ENCODE measurements at places on chromosomes 12 and 14.

DNA sequence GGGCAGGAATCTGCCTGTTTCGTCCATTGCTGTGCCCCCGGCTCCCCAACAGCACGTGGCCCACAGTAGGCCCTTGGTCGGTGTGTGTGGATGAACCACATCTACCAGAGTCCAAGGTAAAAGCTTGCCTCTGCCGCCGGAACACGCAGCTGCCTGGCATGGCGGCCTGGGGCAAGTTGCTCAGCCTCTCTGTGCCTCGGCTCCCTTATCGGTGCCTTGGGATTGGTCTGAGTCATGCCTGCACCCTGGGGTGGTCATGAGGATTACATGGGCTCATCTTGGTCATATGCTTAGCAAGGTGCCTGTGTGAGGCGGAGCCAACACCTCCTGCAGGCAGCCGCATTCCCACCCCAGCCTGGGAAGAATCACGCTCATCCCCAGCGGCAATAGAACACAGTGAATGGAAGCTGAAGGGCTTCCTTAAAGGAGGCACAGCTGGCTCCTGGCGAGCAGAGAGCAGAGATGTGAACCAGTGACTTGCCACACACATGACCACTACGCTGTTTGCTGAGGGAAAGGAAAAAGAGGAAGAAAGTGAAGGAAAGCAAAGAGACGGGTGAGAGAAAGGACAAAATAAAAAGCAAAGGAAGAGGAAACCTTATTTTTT is 5.5 kb upstream of the SCARB1 start:
- peak; percentile 94 for DNase-seq

DNA sequence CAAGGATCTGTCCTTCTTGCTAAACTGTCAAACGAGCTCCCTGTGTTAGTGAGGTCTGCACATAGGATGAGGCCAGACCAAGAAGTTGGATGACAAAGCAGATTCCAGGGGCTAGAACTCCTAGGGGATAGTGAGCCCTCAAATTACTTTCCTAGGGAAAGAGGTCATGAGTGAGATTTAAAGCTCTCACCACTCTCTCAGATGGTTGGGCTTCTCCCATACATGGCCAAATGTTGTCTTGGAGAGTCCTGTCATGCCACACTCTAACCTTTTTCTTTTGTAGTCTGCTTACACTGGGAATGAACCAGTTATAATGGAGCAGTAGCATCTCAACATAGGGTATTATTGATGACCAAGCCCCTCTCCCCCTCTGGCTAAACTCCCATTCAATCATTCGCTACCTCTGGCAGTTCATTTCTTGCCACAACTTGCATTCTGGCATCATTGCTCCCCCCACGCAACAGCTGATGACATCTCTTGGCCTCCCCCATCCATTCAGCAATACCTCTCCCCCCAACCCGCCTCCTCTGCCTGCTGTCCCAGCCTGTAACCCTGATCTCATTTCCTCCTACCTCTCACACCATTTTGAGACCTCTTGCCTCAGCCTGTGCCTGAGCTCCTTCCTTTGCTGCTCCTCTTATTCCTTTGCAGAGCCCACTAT is 64.7 kb upstream of the CISTR start:
- peak; percentile 21 for DNase-seq

DNA sequence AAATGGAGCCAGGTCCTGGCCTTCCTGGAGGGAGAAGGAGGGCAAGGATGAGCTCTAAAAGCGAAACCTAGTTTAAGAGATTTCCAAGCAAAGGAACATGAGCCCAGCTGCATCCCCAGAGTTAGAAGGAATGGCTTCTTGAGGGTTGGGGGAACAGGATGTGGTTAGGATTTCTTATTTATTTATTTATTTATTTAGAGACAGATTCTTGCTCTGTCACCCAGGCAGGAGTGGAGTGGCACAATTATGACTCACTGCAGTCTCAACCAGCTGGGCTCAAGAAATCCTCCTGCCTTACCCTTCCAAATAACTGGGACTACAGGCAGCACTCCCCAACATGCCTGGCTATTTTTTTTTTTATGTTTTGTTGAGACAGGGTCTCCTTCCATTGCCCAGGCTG is 25.3 kb upstream of the TMEM106C start:
- peak; percentile 46 for DNase-seq

DNA sequence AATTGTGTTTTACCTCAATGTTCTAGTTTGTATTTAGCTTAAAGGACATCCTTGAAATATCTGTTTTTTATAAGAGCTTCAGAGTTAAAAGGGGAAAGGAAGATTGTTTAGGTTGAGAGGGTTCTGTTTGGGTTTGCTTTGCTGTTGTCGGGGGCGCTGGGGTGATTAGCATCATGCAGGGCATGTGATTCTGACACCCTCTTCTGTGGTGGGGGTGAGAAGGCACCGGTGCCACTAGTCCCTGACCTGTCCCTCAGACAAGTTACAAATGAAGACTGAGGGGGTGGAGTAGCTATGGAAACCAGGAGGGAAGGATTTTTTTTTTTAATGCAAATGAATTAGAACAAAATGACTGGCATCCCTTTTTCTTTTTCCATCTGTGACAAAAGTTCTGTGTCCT is 291.3 kb downstream of the RPAP3 start:
- DNase-seq = no peak

DNA sequence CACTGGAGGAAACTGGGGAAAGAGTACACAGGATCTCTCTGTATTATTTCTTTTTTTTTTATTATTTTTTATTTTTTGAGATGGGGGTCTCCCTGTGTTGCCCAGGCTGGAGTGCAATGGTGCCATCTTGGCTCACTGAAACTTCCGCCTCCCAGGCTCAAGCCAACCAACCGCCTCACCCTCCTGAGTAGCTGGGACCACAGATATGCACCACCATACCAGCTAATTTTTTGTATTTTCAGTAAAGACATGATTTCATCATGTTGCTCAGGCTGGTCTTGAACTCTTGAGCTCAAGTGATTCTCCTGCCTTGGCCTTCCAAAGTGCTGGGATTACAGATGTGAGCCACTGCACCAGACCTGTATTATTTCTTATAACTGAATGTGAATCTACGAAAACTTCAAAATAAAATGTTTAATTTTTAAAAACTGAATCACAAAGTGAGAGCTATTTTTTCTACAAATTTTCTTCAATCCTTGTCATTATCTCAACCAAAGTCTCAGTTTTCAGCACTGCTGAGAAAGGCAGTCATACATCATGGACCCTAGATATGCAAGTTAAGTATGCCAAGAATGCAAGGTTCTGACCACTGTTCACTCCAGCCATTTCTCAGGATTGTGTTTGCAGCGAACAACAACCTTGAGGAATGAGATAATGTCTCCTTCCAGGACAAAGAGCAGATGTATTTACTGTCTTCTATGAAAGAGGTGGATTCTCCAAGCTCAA is 2.4 kb downstream of the EAPP start:
- no peak for DNase-seq

DNA sequence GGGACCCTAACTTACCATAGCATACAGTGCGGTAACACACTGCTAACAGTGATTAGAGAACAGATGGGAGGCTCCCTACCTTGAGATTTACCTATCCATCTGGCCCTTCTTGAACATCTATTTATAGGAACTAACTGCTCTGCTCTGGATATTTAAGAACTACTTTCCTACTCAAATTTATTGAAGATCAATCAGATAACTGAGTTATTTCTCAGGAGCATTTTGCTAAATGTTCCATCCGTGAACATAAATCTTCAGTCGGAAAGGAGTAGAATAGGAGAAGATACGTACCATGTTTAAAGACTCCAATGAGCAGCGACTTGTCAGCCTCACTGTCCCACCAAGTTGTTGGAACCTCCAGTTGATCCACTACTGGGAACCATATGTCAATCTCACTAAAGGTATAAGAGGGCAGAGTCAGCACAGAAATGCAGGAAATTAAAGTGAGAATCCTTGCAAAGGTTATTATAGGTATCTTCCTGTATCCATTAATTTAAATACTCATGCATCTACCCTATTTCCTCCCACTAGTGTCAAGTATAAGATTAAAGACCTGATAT is 15.6 kb upstream of the SUPT16H start:
- DNase-seq = no peak

- DNase-seq = peak; percentile 30
These were observed 187.5 kb downstream of the PCNX1 start for GRCh38 chr14:71094722-71095121.

DNA sequence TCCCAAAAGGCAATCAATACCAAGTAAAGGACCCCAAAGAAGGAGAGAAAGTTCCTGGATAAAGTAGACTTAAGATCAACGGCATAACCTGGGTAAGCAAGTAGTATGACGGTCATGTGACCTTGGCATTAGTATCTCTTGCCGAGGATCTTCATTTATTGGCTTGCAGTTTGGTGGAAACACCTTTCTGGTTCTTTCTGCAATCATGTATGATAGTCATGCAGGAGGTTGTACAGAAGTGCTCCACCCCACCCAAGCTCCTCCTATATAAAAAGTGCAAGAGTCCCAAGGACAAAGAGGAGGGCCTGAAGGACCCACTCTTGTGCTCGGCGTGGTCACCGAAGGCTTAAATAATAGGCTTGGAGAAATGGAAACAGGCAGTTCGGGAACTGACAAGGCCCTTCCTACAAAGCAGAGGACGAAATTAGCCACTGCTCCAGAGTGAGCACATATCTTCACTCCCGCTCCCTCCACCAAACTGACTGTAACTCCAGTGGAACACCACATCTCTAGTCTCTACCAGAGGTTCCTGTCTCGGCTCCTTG is 750 bp downstream of the CS start:
- DNase-seq = peak; percentile 62
